BE2C (cell line): ENCODE measurements at places on chromosomes 4 and X.

DNA sequence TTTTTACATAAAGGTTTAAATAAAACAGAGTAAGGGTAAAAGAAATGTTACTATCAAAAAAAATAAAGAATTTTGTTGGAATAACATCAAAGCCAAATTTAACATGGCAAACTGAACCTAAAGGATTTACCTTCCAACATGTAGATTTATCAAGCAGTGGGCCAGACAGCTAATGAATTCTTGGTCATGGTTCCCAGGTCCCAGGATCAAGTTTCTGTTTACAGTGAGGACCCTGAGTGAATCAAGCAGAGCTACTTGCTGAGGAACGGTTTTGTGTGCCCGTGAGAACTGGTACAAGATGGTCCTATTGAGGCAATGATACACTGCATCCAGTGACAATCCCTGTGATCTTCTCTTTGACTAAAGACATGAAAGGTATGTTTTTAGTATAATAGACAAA, 157.1 kb downstream of the CDS1 start:
- no peak for DNase-seq

DNA sequence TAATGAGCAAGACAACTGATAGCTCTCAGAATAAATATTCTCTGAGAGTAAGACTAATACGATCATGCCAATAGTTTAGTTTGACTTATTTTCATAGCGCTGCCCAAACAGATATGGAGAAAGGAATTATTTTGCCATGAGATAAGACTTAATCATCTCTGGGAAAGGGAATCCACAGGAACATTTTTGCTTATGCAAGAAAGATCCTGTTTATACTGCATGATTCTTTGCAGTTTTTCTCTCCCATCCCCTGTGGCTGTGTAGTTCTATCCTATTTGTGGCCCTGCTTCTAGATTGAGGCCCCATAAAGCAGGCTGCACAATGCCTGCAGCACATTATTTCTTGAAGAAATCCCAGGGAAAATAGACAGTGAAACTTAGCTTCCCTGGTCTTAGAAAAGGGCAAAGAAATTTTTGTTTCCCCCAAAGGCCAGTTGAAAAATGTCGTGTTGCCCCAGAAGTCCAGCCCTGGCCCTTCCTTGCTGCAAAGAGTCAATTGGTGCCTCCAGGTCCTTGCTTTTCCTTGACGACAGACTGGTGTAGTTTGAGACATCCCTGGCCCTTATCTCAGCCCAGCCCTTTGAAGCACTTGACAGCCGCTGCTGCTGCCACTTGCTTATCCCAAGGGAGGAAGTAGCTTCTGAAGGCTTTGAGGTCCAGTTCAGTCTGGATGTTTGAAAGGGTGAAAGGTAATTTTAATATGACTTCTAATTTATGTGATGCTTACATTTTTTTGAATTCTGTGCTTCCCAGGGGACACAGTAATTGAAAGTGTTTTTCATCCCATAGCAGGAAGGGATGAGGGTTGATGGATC, 45.0 kb upstream of the SH3RF1 start:
- DNase-seq, result peak; percentile 53

DNA sequence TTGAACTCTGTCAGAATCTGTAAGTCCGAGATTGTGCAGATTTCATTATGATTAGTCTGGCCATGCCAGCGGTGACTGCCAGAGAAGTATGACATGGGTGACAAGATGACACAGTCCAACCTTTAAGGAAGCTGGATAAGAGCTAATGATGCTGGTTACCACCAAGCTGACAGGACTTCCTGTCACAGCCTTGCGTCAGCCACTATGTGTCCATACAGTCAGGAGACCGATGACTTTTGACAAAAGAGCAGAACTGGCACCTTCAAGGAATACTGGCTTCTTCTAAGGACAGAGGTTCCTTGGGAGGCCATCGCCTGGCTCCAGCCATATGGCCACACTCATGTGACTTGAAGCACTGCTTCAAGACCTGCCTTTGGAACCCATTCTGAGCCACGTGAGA, 67.2 kb upstream of the TFDP3 start:
- no peak for DNase-seq

DNA sequence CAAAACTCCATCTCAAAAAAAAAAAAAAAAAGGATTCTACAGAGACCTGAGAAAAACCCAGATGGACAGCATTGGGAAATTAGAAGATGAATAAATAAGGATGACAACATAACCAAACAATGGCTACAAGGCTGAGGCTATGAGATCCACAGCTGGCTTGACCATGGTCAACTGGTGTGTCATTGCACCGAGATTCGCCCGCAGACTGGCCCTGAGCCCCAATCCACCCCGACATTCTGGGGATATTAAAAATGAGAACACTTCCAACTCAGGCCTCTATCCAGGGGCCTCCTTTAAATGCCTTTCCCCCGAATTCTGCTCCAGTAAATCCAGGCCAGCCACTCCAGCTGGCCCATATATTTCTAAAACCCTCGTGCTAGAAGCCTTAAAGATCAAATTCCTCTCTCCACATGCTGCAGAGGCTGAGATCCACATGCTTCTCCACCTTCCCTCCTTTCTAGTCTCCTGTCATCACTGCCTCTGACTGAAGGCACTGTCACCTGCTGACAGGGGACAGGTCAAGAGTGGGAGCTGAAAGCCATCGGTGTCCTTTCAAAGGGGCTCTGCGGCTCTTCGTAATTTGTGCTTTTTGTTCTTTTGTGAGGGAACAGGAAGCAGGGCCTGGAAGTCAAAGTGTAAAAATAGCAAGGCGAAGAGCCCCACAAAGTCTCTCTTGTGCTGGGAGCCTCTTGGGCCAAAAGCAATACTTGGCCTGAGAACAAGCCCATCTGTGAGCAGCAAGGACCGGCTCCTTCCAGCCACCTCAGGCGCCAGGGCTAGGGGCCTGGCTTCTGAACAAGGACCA, 203.7 kb downstream of the NSUN7 start:
- DNase-seq, result no peak

DNA sequence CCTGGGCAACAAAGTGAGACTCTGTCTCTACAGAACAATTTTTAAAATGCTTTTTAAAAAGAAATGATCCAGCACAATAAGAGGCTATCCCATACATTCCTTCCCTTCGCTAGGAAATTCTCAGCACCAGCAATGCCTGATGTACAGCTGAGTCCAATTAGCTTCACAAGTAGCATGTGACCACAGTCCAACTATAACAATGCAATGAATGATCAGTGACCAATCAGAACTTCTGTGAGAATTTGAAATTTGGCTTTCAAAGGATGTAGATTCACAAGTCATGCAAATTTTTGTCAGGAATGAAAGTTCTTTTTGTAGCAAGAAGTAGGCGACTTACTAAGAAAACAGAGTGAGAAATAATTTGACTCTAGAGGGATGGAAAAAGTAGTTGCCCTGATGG, 278.5 kb upstream of the UGT8 start:
- no peak for DNase-seq

GRCh38 chrX:134711135-134711921, 53.1 kb upstream of the PLAC1 start:
- no peak for DNase-seq

GRCh38 chr4:169205075-169205743, 65.5 kb downstream of the SH3RF1 start:
- DNase-seq, result no peak

DNA sequence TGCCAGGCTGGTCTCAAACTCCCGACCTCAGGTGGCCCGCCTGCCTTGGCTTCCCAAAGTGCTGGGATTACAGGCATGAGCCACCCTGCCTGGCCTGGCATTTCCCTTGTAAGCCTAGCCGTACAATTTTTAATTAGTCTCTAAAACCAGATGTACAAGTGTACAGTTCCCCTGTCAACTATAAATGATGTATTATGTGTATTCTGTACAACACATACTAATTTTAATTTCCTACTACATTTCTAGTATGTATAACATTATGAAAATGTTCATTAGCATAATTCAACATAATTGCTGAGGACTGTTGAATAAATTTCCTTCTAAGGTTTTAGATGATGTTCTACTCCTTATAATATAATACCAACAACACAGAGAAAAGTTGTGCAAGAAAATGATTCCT, 27.8 kb downstream of the TBC1D1 start:
- DNase-seq, result no peak

GRCh38 chr4:158824425-158825274, 55.8 kb downstream of the FNIP2 start:
- peak; percentile 39 for DNase-seq
